Activated naive CD4-positive, alpha-beta T cell treated with anti-CD3 and anti-CD28 coated beads, Interleukin-2, amount 50 U/mL, for 16 hours (primary cell): ENCODE measurements at places on chromosomes 2 and 18.

DNA sequence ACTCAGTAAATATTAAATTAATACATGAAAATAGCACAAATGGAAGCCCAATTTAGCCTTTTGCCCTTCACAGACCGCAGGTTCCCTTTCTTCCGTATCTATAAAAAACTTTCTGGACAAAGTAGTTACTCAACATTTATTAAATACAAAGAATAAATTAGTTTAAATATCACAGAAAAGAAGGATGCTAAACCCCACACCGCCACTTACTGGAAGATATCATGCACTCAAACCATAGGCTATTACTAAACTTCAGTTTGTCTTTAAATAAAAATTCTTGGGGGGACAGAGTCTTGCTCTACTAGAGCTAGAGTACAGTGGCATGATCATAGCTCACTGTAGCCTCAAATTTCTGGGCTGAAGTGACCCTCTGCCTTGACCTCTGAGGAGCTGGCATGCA is 120.7 kb upstream of the FHL2 start:
- DNase-seq, result no peak

DNA sequence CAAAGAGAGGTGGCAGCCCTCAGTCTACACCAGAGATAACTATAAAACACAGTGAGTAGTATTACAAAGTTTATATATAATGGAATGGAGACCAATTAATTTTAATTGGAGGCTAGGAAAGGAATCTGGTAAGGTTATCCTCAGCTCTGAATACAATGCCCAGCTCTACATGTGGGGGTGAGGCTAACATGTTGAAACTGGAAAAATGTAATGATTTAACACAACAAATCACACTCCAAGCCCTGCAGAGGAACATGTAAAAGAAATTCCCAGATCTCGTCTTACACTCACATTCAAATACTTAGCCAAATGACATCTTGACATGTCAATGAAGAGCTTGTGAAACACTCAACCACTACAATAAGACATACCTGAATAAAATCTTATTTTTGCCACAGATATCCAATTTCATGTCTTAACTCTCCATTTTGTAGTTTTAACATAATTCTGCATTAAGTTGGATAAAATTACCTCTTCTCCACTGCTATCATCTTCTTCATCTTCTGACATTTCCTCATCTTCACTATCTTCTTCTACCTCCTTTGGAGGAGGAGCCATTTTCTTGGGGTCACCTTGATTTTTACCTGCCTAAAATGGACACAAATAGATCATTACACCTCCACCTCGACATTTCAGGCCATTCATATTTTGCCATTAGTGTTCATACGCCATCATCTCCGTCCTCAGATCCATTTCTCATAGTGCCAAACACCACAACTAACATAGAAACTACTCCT is 1.4 kb downstream of the NCL start:
- no peak for DNase-seq

GRCh38 chr2:30301551-30301950 is 70.2 kb downstream of the LBH start:
- no peak for DNase-seq

DNA sequence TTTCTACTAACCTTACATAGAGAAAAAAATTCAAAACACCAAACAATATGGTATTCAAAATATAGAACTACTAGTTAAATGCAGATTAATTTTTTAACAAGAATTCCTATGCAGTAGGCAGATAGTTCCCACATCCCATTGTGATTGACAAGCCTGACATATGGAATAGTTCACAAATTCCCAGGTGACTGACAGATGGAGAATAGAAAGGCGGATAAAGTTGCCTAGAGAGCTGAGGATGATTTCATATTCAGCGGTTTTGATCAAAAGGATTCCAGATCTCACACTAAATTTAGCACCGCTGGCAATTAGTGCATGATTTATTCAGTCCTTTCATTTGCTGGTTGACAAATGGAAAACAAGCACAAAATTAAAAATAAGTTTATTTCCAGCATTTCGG is 733.7 kb upstream of the POU3F3 start:
- DNase-seq, result no peak

DNA sequence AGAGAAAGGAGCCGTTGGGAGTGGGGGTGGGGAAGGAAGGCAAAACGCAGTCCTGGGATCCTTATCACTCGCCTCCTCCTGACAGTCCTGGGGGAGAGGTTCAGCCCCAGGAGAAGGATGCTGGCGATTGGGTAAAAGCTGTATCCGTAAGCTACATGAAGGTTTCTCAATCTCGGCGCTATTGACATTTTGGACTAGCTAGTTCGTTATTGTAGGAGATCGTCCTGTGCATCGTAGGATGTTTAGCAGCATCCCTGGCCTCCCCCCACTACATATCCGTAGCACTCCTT is 511 bp upstream of the TP53I3 start:
- no peak for DNase-seq

GRCh38 chr2:61135510-61135909 is 26.5 kb upstream of the C2orf74 start:
- no peak for DNase-seq

GRCh38 chr2:128169497-128169896 is 78.5 kb downstream of the UGGT1 start:
- no peak for DNase-seq

DNA sequence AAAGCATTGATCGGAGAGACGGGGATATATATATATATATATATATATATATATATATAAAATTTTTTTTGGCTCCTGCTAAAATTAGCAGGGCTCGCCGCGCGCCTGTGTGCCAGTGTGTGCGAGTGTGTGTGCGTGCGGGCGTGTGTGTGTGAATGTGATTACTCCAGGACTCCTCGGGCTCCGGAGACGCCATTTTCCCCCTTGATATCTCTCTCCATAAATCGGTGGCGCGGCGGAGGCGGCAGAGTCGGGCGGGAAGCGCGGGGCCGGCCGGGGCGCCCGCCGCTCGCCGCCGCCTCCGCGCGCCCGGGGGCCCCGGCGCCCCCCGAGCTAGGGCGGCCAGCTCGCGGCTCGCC is 795 bp upstream of the SETBP1 start:
- DNase-seq, result peak; percentile 22

DNA sequence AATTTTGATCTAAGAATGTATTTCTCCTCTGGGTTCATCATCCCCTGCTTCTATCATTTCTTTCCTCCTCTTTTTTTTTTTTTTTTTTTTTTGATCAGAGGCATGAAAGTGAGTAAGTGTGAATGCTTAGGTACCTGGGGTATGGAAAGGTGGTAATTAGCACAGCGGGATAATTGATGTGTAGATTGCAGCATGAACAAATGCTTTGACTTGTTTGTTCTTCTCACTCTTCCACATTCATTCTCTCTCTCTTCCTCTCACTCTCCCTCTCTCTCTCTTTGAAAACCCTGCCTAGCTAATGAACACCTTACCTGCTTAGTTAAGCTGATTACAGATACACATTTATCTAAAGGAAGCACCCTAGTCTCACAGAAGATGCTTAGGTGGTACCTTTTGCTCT is 74.7 kb downstream of the ZEB2 start:
- DNase-seq, result no peak

DNA sequence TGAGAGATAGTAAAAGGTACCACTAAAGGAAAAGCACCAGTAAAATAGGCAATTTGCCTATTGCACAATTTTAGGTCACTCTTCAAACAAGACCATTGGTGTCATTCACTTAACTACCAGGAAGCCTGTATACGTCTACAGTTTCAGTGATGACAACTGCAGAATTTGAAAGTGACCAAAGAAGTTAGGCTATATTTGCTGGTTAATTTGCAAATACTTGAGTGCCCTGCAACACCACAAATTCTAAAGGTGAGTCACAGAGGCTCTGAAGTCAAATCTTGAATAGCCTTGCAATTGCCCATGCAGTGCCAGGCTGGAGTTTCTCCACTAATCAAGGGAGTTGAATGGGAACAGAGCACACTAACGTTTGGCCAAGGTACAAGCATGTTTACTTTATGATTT is 128.7 kb upstream of the CCDC68 start:
- DNase-seq, result no peak

- DNase-seq, result no peak
Observed at GRCh38 chr18:62678847-62679485, 36.4 kb upstream of the PHLPP1 start.

DNA sequence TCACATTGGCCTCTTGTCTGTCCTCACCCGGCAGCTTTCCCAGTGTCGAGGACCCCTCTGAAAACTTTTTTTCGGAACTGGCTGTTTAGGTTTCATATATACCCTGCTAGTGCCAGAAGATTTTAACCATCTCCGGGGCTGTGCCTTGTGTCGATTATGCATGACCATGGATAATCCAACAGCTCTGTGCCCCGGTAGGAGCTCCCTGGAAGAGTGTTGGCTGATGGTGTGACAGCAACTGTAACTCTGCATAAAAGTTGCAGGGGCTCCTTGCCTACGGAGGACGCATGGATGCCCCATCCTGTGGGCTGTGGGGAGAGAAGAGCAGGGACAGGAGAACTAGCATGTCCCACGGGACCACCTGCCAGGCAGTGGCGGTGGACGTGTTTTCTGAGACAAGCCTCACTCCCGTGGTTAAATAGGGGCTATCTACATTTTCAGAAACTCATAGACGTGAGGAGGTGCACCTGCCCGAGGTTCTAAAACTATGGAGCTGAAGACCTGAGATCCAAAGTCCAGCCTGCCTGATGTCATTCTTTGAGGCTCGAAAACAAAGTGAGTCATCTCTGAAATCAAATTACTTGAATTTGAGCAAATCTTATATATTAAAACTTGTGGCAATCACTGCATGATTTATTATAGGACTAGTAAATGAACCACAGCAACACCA is 437.2 kb upstream of the HS6ST1 start:
- no peak for DNase-seq

GRCh38 chr2:238106698-238107524 is 6.8 kb downstream of the ESPNL start:
- no peak for DNase-seq

DNA sequence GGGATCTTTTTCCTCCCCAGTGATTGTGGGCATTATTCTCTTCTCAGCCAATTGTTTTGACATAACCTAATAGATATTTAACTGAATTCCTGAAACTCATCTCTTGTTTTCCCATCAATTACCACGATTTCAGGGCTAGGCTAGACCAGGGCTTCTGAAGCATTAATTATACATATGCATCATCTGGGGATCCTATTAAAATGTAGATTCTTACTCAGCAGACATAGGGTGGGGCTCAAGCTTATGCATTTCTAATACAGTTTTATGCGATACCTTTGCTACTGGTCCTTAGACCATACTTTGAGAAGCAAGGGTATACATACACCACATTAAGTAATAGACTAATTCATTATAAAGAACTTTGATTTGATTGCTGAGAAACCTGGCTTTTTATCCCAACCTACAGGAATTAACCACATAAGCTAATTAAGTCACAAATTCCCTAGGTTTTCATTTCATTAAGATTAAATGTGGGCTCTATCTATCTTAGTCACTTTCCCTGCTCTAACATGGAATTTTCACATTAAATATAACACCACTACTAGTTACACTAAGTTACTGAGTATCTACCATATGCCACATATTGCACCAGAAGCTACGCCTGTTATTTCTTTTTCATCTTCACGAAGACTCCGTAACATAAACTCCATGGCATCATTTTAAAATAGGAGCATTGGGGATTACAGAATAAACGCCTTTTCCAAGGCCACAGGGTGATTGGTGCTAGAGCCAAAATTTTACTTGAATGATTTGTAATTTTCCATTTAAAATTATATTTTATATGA is 417.5 kb downstream of the DPP10 start:
- DNase-seq, result no peak

- DNase-seq, result no peak
Observed at GRCh38 chr2:195168369-195168768, 488.7 kb upstream of the SLC39A10 start.

- no peak for DNase-seq
Observed at GRCh38 chr2:58739033-58739432, 497.9 kb upstream of the FANCL start.

GRCh38 chr18:56565046-56565445 is 73.3 kb downstream of the TXNL1 start:
- DNase-seq, result no peak

- DNase-seq, result no peak
Observed at GRCh38 chr2:161170958-161171932, 11.0 kb downstream of the TANK start.

- no peak for DNase-seq
Observed at GRCh38 chr2:238905224-238905623, 57.3 kb downstream of the TWIST2 start.

DNA sequence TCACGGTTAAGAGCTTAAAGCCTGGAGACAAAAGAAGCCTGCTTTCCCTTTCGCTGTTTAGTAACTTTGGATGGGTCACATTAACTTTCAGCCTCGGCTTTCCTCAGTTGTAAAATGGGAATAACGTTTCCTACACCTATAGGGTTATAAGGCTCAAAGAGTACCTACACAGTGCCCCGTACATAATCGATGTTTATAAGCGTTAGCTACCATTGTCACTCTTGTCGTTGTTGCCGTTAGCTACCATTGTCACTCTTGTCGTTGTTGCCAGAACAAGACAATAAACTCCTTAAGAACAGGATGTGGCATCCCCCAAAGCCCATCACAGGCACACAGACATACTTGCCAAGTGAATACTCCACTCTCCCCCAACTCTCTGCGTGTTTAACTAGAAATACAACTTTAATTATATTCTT is 901 bp upstream of the MFSD6 start:
- DNase-seq, result no peak

DNA sequence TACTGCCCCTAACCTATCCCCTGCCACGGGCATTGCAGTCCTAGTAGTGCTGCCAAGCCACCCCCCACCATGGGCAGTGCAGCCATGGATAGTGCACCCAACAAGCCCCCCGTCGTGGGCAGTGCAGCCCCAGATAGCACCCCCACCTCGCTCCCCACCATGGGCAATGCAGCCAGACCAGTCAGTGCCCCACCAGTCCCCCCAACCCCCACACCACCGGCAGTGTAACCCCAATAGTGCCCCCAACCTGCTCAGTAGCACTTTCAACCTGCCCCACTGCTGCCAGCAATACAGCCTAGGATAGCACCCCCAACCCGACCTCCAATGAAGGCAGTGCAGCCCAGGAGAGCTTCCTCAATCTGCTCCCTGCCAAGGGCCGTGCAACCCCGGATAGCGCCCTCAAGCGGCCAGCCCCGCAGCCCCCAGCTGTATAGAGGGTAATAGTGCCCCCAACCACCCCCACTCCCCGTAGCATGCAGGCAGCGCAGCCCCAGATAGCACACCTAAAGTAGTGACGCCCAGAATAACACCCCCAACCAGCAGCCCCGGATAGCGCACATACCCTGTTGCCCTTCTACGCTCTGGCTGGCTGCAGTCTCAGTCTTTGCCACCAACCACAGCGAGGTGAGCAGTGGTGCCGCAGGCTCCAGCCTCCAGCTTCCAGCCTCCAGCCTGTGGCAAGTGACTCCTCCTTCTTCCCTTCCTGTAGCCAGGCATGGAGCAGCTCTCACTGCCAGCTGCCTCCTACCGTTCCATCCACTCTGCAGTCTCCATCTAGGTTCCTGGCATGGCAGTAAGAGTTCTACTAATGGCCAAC is 45.4 kb upstream of the ANKRD62 start:
- DNase-seq, result no peak
